ENCODE measurements at places on chromosomes 13 and 19.

- peak; percentile 49 for DNase-seq
Observed at GRCh38 chr19:34345947-34346351, 19.0 kb upstream of the GPI start.

DNA sequence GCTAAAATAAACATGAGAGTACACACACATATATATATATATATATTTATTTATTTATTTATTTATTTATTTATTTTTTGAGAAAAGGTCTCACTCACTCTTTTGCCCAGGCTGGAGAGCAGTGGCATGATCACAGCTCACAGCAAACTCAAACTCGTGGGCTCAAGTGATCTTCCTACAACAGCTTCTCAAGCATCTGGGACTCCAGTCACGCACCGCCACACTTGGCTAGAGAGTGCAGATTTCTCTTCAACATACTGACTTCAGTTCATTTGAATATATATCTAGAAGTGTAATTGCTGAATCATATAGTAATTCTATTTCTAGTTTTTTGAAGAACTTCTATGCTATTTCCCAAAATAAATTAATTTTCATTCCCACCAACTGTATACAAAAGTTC is 1711.8 kb downstream of the SLITRK5 start:
- DNase-seq, result no peak

GRCh38 chr13:112859817-112860190 is 109.2 kb upstream of the MCF2L start:
- DNase-seq, result no peak

GRCh38 chr13:92804926-92805325 is 421.7 kb upstream of the GPC6 start:
- no peak for DNase-seq

- DNase-seq, result no peak
Observed at GRCh38 chr13:110445183-110445582, 116.3 kb downstream of the RAB20 start.

- DNase-seq, result no peak
Observed at GRCh38 chr13:89610881-89611280, 1736.6 kb upstream of the MIR17HG start.

DNA sequence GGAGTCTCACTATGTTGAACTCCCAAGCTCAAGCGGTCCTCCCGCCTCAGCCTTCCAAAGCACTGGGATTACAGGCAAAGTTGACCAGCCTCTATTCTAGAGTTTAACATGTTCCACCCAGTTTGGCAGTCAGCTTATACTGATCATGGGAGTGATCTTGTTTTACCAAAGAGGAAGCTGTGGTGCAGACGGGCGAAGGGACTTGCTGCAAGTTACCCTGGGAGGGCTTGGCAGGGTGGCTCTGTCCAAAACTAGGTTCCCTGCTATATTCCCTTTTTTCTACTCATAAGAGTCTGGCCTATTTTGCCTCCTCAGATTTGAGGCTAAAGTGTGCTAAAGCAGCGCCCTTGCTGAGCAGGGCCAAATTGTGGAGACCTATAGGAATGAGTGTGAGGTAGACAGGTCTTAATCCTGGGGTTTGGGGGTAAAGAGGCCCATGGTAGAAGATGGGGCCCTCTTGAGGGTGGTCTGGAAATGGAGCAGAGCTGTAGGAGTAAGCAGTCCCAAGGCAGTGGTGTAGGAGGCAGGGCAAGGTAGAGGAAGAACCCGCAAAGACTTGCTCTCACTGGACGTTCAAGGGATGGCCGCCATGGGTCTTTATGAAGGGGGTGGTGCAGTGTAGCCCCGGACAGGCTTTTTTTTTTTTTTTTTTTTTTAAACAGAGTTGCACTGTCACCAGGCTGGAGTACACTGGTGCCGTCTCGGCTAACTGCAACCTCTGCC is 3.3 kb downstream of the RPS19 start:
- no peak for DNase-seq

DNA sequence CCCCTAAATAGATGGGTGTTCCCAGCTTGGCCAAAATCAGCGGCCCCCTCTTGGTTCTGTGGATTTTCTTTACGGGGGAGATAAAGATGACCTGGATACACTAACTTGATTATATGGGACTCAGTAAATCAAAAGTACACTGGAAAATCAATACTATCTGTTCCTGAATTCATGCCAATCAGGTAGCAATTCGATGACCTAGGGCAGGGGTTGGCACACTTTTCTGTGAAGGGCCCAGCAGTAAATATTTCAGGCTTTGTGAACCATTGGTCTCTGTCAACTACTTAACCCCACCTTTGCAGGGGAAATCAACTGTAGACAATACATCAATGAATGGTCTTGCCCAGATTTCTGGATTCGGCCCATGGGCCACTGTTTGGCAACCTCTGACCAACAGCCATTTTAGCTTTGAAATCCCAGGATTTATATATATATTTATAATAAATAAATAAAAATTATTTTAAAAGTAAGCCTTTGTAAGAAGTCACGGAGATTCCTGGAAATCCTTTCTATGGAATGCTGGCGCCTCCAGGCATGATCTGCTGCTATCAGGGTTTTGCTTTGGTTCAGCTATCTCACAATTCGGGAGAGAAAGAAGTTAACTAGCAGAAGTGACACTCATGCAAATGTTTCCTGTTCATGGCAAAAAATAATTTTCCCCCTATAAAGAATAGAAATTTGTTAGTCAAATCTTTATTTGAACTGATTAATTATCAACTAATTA is 32.8 kb downstream of the SLC15A1 start:
- DNase-seq, result no peak

DNA sequence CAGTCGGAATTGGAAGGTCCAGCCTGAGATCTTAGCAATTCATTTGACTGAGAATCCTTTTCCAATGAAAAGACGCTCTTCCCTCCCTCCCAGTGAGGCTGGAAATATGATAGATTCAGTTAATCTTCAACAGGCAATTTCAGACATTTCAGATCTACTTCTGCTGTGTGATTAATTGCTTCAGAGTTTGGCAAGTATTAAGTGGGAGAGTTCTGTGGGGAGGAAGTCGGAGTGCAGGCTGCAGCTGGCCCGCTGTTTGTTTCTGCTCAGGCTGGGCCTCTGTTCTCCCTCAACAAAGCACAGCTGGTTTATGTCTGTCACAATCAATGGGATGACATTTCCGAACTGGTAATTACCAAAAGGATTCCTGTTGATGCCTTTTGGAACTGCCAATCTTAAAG is 178.2 kb downstream of the NDFIP2 start:
- DNase-seq, result no peak

GRCh38 chr13:75583091-75583490 is 33.5 kb downstream of the UCHL3 start:
- no peak for DNase-seq

DNA sequence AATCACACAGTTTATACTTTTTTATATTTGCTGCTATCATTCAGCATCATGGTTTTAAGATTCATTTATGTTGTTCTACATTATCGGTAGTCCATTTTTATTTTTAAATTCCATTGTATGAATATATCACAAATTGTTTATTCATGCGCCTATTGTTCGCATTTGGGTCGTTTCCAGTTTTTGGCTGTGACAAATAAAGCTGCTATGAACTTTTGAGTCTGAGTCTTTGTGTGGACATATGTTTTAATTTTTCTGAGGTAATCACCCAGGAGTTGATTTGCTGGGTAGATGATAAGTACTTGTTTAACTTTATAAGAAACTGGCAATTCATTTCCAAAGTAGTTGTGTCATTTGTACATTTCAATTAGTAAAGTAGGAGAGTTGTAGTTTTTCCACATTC is 74.2 kb upstream of the CSNK1A1L start:
- no peak for DNase-seq
